Activated CD4-positive, alpha-beta T cell treated with anti-CD3 and anti-CD28 coated beads, Interleukin-2, amount 50 U/mL, for 24 hours (primary cell): ENCODE measurements at places on chromosomes 11 and 22.

DNA sequence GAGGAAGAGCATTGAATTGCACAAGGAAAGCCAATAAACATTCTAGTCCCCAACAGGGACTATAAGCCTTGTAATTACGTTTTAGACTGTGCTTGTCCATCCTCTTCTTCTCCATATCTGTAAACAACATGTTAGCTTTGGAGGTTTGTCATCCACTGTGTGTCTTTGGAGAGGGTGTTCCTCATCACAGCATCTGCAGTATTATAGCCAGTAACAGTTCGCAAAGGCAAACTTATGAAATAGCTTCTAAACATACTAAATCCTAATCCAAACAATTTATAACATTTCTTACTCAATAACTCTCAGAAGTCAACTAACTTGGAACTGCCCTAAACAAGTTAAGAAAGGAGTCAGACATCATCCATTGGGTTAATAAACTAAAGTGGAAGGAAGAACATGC lies 10.3 kb upstream of the BDNF start:
- DNase-seq = no peak

GRCh38 chr11:33640730-33641371 lies 59.8 kb downstream of the C11orf91 start:
- DNase-seq = no peak

DNA sequence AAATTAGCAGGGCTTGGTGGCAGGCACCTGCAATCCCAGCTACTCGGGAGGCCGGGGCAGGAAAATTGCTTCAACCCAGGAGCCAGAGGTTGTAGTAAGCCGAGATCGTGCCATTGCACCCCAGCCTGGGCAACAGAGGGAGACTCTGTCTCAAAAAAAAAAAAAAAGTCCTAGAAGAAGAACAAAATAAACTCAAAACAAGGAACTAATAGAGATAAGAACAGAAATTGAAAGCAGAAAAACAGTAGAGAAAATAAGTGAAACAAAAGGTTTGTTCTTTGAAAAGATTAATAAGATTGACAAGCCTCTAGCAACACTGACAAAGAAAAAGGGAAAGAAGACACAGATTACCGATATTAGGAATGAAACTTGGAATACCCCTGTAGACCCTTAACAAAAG lies 45.1 kb upstream of the CBX7 start:
- DNase-seq = no peak

- DNase-seq = no peak
These were observed 314.7 kb upstream of the SYN3 start for GRCh38 chr22:33372875-33373274.

GRCh38 chr11:115580927-115581680 lies 76.9 kb upstream of the CADM1 start:
- DNase-seq = no peak

GRCh38 chr22:16989915-16990314 lies 18.1 kb downstream of the GAB4 start:
- DNase-seq = no peak

DNA sequence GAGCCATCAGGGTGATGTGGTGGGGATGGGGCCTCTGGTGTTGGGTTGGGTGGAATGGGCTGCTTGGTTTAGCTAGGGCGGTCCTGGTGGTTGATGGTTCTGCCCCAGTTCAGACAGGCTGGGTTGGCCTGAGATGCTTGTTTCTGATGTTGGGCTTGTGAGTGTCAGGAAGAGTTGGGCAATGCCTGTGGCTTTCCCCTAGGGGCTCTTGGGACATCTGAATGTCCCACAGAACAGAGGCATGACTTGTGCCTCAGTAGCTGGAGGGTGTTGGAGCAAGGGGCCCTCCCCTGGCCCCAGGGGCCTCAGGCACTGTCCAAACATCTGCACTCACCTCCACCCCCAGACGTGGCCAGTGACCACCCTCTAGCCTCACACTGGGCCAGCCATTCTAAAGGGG lies 14.0 kb upstream of the CTSD start:
- no peak for DNase-seq

GRCh38 chr11:44905131-44905866 lies 45.4 kb downstream of the TP53I11 start:
- no peak for DNase-seq

GRCh38 chr11:129951201-129951865 lies 51.3 kb downstream of the PRDM10 start:
- no peak for DNase-seq

- DNase-seq = no peak
These were observed 24.5 kb upstream of the CACNG2 start for GRCh38 chr22:36727927-36728488.

DNA sequence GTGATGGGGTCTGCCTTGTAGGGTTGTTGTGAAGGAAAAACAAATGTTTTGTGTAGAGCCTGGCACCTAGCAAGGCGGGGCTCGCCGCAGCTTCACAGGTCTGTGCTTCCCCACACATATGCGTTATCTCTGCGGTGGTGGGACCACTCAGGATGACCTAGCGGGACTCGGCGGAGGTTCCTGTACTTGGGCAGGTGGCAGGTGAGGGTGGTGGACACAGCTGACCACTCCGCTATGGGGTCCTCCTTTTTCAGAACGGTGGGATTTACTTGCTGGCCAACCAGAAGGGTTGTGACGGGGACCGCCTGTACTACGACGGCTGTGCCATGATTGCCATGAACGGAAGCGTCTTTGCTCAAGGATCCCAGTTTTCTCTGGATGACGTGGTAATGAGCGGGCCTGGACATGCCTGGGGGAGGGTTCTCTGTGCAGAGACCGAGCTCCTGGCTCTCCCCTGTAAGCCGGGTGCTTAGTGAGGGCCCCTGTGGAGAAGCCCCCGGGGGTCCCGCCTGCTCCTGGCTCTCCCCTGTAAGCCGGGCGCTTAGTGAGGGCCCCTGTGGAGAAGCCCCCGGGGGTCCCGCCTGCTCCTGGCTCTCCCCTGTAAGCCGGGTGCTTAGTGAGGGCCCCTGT lies 21.3 kb downstream of the NADSYN1 start:
- DNase-seq = no peak

- DNase-seq = no peak
These were observed 510 bp downstream of the CHRDL2 start for GRCh38 chr11:74730571-74731260.

- no peak for DNase-seq
These were observed 563 bp downstream of the BID start for GRCh38 chr22:17773606-17774205.

DNA sequence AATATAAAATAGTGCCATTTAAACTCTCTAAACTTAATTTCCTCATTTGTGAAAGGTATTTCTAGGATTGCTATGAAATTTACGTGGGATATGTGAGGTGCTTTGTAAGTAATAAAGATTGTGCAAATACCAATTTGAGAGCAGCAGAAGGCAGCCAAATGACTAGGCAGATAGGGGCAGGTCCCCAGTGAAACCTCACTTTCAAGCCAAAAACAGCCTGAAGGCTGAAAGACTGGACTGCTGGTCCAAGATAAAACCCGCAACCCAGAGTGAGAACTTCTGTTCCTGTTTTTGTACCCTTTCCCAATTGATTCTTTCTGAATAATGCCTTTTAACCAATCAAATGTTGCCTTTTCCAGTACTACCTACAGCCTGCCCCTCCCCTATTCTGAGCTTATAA lies 7.2 kb downstream of the DTX4 start:
- DNase-seq = no peak

DNA sequence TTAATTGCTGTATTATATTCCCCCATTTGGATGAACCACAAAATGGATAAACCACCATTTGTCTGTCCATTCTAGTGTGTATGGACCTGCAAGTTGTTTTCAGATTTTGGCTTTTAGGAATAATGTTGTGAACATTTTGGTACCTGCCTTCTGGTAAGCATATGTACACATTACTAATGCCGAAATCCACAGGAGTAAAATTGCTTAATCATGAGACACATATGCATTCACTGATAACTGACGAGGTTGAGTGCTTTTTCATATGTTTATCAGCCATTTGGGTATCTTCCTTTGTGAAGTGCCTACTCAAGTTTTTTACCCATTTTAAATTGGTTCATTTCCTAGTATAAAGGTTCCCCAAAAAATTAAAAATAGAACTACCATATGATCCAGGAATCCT lies 34.2 kb downstream of the OSBP2 start:
- no peak for DNase-seq

- DNase-seq = no peak
These were observed 8.4 kb downstream of the SLC25A45 start for GRCh38 chr11:65373839-65374580.

- DNase-seq = no peak
These were observed 102.9 kb upstream of the FGF3 start for GRCh38 chr11:69922015-69922595.

DNA sequence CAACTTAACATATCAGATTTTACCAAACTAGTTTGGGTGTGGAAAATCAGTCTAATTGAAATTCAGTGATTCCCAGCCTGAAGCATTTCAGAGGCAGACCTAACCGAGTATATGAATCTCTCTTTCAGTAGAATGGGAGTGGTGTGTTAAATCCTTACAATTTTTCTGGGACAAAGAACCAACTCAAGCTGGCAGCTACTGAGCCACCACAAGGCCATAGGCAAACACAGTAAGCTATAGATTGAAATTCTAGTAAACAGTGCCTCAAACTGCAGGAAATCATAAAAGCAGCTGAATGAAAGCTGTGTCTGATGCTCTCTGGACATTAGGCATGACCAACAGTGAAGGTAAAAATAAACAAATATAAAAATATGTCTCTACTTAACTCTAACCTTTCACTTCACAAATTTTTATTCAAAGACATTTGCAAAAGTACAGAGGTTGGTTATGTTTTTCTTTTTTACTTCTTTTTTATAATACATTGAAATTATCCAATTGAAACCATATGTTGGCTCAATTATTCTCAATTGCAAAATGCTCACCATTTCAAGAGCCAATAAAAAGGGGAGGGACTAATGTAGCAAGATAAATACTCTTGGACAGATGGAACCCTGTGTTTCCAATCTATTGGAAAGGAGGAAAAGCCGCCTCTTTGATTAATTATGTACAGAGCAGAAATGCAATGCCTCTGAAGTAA lies 35.8 kb upstream of the FIBIN start:
- DNase-seq = no peak

- DNase-seq = no peak
These were observed 43.8 kb downstream of the CHRDL2 start for GRCh38 chr11:74687237-74688023.

- DNase-seq = no peak
These were observed 14.8 kb downstream of the VPS37C start for GRCh38 chr11:61146416-61146815.

DNA sequence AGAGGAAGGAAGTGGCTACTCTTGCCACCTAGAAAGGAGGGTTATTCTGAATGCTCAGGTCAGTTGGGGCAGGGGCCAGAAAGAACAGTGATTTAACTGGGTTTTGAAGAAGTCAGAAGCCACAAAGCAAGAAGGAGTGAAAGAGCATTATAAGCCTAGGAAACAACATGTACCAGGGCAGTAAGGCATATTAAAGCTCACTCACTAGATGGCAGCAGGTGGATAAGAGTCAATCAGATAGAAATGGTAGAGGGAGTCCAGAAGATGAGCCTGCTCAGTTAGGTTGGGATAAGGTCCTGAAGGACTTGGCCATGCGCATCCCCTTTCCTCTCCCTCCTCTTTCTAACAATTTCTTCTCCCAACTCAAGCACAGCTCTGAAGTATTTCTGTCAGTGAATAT lies 22.0 kb upstream of the PATE1 start:
- no peak for DNase-seq

GRCh38 chr11:10087186-10087922 lies 206.7 kb downstream of the SBF2 start:
- no peak for DNase-seq

DNA sequence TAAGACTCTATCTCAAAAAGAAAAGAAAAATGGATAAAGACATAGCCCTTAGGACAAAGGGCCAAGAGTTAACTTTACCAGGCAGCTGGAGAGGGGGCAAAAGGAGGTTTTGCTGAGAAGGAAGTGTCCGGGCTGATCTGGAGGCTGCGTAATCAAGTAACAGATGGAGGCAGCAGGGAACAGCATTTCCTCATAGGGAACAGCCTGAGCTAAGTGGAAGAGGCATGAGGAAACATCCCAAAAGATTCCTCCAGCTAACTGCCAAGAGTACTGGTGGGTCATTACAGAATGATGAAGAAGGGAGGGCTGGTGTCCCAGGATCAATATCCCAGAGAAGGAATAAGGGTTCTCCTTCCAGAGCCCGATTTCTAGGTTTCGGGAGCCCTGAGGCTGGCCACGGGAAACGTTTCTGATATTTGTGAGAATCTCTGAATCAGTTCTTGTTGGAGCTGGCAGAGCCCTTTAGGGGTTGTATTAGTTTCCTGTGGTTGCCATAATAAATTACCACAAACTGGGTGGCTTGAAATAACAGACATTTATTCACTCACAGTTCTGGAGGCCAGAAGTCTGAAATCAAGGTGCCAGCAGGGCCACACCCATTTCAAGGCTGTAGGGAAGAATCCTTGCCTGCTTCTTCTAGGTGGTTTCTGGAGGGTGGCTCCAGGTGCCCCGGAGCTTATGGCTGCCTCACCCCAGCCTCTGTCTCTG lies 21.2 kb downstream of the LIF start:
- DNase-seq = no peak

DNA sequence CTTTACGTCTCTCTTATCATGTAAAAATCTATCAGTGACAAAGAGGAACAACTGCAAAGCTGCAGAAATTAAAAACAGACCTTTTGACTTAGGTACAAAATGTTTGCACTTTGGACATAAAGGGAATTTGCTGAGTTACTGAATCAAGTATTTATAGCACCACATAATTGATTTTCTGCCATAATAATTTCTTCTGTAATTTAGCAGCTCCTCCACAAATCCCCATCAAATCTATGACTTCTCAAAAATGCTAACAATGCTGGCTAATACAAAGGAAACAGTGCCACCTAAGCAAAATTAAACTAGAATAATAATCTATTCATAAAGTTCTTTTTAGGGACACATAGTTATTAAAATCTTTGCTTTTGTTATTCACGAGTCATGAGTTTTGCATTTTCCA lies 215.1 kb downstream of the SWAP70 start:
- no peak for DNase-seq

DNA sequence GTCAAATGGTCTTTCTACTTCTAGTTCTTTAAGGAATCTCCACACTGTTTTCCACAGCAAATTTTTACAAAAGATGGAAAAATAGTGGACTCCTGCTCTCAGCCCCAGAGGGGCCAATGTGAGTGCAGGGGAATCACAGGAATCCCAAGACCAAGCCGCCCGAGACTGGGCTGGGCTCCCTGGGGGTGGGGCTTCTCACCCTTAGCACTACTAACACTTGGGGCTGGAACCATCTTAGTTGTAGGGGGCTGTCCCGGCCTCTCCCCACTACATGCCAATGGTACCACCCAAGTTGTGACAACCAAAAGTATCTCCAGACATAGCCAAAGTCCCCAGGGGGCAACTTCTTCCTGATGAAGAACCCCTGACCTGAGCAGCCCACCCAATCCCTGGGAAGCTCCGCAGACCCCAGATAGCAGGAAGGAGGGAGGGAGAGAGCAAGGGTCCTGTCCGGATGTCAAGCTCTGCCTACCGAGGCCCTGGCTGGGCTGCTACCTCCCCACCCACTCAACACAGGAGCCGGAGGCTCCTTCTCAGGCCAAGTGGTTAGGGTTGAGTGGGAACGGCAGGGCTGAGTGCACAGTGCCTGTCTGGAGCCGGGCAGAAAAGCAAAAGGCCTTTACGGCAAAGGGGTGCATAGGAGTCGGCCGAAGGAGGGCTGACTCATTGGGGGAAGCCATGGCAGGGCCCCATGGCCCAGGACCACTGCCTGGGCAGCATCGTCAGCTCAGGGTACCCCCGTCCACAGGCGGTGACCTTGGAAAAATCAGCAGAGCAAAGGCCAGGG lies 122.5 kb upstream of the FGF3 start:
- no peak for DNase-seq
